ENCODE measurements at places on chromosomes 11 and 22.
A peak's percentile ranks its signal among the peaks of the same experiment; 100 is the strongest.

DNA sequence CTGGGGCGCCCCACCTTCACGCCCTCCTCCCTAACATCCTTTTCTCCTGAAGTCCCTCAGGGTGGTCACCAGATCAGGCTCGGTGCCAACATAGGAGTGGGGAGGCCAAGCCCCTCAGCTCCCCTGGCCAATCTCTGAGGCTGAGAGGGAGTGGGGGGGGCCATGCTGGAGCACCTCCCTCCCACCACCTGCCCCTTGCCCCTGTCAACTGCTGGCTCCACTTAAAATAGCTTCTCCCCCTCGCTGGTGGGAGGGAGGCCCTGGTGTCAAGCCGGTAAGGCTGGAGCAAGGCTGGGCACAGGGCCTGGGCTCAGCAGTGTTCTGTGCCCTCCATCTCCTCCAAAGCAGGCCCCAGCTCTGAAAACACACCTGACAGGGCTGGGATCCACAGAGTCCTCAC is 4.9 kb downstream of the PLXNB2 start:
- no peak for ATAC-seq

GRCh38 chr11:75147875-75148263 is 3.0 kb upstream of the SLCO2B1 start:
- no peak for ATAC-seq

DNA sequence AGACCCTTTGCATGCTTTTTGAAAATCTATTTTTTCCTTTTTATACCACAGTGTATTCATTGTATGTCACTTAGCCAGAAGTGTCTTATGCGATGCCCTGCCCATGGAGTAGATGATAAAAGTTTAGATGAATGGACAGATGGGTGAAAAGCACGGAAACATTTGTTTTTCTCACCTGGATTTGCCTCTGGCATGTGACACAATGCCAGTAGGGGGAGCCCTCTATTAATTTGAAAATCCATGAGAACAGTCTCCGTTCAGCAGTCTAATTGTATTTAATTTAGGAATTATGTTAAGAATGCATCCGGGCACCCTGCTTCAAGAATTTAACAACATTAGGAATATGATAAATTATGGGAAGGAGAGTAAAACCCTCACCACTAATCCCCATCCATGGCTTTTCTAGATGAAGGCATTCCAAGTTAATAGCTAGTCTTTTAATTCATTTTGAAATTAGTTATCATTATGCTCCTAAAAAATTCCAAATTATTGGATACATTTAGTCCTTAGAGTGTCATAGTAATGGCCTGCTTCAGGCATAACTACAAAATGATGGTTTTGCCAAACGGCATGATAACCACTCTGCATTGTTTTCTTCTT is 55.3 kb upstream of the ALKBH3 start:
- no peak for ATAC-seq

DNA sequence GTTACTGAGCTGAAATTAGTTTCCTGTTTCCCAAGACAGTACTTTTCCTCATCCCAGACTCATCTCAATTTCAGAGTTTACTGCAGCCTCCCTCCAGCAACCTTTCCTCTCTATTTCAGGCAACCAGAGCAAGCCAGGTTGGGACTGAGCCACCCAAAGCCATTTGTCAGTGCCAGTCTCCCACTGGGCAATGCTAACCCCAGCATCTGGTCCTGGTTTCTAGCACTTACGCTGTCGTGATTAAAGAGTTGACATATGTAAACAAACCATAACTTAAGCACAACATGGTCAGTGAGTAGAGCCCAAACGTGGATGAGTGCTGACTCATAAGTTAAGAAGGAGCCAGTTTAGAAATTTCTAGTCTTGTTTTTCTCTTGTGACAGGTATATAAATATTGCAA is 119.6 kb upstream of the BLID start:
- ATAC-seq, result no peak

DNA sequence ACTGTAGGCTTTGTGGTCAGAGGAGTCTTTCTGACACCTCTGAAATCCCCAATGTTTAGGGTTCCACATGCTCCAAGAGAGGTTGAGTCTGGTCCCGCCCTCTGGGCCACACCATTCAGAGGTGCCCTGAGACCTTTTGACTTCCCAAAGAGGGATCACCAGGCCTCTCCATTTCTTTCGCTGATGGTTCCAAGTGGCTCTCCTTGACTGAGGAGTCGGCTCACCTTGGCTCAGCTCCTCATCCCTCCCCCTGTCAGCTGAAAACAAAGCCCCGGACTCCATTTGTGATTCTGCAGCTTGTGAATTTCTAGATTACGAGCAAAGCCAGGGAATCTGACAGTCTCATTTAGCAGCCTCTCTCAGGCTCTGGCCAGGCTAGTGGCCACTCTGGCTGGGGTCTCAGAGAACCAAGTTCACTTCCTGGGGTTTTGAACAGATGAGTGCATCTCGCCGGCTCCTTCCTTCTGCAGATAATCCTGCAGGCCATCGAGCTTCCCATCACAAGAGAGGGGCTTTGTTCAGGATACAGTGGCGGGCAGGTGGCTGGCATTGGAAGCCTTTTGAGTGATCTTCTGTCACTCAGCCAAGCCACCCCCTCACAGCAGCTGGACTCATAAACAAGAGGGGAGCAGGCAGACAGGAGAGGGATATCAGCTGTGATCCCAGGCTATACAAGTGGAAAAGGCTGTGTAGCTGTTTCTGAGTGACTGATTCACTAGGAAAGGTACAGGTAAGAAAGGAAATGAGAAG is 102.9 kb downstream of the TRIM29 start:
- no peak for ATAC-seq

GRCh38 chr11:65612691-65613090 is 1.3 kb downstream of the MAP3K11 start:
- ATAC-seq, result no peak

GRCh38 chr22:45704648-45705047 is 33.0 kb downstream of the ATXN10 start:
- ATAC-seq, result no peak

- peak; percentile 38 for ATAC-seq
Measured at GRCh38 chr11:113577356-113578032, 102.3 kb upstream of the DRD2 start.

- peak; percentile 95 for ATAC-seq
Measured at GRCh38 chr11:46537537-46538295, 56.1 kb downstream of the AMBRA1 start.

- ATAC-seq, result peak; percentile 15
Measured at GRCh38 chr22:41908411-41909309, 6.2 kb downstream of the SHISA8 start.

GRCh38 chr22:26796785-26797184 is 139.4 kb downstream of the MIAT start:
- no peak for ATAC-seq

- peak; percentile 23 for ATAC-seq
Measured at GRCh38 chr22:35257002-35257320, 332 bp upstream of the HMGXB4 start.

GRCh38 chr11:66745356-66746235 is 16.6 kb upstream of the SPTBN2 start:
- peak; percentile 70 for ATAC-seq

DNA sequence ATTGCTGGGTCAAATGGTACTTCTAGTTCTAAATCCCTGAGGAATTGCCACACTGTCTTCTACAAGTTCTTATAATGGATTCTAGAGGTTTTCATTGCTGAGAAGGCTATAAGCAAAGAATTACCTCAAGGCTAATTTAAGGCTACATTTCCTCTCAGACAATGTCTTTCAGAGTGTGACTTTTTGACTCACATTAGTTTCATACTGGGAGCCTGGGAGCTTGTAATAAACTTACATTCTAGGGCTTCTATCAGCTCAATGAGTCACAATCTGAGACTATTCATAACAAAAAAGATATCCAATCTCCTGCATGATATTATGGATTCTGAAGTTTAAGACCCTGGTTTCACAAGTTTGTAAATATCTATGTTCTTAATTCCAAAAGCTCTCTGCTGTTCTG is 408.7 kb downstream of the LRRC4C start:
- no peak for ATAC-seq

DNA sequence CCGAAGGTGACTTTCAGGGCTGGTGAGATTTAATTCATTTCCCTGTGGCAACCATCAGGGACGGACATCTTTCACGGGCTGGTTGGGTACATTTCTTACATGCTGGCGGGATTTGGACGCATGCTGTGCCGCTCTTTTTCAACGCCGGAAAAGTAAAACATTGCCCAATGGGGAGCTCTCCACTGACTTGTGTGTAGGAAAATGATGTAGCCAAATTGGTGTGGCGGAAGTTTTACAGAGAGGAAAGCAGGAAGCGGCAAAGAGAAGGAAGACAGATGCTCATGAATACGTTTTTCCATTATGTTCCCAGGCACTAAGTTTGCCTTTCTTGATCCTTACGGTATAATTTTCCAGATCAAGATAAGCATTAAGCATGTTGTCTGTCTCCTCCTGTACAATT is 375.8 kb downstream of the NTM start:
- no peak for ATAC-seq

- no peak for ATAC-seq
Measured at GRCh38 chr11:115297330-115297729, 206.9 kb downstream of the CADM1 start.

DNA sequence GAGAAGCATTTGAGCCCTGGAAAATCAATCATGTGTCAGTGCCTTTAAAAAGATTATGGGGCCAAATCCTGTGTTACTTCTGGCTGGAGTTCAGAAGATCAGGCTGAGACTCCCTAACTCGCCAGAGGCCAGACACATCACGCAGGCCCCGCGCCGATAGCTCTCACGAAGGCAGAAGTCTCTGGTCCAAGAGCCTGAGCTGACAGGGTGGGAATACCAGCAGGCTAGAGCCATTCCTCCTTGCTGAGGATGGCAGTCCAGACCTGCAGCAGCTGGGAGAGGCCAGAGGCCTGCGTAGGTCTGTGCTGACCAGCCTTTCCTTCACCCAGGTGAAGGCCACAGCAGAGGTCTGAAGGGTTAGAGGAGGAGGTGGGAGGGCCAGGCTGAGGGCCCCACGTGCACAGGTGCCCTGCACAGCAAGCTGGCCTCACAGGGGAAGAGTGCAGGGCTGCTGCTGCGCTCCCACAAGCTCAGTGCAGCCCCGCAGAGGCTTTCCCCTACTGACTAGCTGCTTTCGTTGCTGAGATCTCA is 52.9 kb downstream of the ST14 start:
- ATAC-seq, result no peak

DNA sequence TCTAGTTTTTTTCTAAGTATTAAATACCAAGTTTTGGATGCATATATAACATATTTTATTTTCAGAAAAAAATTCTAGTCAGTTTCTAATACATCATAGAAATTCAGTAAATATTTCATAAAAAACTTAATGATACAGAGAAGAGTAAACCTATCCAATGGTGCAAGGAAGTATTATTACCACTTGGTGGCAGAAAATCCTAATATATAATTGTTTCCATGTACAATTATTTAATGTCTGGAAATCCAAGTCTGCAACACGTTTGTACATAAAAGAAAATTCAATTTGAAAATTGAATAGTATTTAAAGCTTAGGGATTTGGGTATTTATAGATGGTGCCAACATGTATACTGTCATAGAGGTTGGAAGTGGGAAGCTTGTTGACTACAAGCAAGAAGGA is 127.0 kb downstream of the TRPC6 start:
- no peak for ATAC-seq

DNA sequence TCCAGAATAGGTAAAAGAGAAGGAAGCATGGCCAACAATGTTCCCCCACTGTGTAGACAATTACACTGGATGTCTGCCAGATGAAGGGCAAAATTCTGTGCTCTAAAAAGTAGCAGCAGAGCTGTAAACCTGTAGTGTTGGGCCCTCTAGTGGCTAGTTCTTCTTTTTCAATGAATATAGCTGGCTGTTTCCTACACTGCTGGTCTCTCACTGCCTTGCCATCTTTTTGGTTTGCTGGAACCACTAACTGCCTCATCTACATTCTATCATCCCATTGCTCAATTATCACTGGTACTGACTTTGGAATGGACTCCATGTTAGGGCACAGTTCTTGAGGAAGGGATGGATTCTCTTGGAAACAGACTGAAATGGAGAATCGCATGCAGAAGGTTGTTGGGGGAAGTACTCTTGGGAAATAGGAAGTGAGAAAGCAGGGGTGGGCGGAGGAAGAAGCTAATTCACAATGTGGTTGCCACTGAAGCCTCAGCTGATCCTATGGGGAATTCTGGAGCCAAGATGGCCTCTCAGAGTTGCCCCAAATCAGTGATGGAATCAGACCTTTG is 17.9 kb downstream of the KCNE3 start:
- peak; percentile 89 for ATAC-seq

DNA sequence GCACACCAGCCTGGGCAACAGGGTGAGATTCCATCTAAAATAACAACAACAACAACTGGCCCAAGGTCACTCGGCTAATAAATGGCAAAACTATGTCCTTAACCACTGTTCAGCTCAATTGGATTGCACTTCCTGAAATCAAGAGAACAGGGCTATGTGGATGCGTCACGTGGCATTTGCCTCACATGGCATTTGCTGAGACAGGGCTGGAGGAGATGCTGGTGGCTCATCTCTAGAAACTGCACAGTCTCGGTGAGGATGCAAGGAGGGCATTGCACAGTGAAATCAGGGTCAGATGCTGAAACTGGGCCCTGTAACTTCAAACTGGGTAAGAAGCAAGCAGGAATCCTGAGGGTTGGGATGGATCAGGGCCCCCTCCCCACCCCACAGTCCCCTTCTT is 171.9 kb downstream of the BUD13 start:
- ATAC-seq, result no peak

DNA sequence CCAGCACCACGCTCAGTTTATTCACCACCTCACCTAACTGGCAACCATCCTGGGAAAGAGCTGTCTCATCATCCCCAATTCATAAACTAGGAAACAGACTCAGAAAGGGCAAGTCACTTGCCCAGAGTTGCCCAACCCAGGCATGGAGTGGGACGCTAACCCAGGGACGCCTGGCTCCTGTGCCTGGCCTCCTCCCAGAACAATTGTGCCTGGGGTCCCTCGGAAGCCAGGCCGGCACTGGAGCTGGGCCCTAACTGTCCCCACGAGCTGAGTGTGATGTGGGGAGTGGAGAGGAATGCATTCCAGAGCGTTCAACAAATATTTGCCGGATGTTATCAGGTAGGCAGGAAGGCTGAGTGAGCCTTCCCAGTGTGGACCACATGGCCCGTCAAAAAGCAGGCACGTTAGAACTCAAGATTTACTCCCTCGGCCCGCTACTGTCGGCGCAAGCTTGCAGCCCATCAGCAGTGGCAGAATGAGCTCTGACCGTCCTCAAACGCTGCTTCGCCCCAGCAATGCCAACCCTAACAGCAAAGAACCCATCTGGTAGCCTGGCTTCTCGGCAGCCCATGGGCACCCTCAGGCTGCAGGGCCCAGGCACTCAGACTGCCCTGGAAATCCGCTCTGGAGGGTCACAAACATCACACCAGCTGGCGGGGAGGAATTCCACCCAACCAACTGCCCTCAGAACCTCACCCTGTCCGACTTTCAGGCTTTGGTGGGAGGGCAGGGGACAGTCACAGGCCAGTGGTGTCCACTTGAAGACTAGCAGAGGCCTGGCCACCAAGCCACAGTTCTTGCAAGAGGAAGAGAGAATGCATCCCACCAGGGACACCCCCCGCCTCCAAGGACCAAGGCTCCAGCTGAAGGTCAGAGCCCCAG is 35.6 kb downstream of the MYH9 start:
- ATAC-seq, result no peak

DNA sequence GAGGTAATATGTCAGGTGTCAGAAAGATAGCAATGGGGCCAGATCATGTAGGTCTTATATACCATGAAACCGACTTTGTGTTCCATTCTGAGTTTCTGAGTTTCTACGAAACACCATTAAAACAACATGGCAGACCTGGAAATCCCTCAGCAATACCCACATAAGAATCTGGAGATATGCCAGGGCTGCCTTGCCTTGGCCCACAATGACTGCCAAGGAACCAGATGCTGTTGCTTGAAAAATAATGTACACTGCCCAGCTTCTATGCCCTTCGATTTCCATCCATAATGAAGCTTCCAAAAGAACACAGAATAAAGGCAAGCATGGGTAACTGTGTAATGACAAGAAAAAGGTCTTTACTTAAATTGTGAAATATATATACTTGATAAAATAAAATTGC is 277.4 kb downstream of the SOX6 start:
- no peak for ATAC-seq

All from activated T-helper 17 cell treated with anti-CD3 and anti-CD28 coated beads, Interleukin-2, amount 50 U/mL, for 72 hours (primary cell).